ENCODE measurements at places on chromosomes 12 and 14.

DNA sequence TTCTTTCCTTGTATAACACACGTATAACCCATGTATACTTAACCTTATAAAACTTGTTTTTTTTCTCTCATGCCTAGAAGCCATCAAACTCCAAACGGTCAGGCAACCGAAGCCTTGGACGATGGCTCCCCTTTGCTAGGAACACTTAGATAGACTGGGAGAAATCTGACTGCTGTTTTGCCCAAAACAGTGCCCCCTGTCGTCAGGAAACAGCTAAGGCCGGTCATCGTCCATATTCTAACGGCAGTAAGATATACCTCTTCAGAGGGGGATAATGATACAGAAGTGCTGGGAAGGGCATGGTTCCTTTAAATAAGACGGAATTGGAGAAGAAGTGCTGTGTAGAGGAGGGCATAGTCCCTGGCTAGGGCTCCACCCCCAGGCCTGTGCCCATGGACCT is 130.5 kb downstream of the SLC41A2 start:
- no peak for DNase-seq

DNA sequence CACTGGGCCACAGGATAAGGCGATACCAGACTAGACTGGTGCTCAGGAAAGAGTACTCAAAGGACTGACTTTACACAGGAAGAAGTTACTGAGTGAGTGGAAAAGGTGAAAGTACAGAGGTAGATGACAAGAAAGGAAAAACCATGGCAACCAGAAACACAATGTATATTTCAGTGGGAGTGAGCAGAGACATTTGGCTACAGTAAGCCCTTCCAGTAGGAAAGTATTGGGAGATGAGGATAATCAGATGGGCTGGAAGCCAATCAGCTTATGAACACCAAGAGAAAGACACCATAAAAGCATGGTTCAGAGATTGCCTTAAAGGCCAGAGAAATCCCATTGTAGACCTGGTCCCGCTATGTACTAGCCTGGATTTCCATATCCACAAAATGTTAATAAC is 51.6 kb downstream of the TMTC1 start:
- no peak for DNase-seq

DNA sequence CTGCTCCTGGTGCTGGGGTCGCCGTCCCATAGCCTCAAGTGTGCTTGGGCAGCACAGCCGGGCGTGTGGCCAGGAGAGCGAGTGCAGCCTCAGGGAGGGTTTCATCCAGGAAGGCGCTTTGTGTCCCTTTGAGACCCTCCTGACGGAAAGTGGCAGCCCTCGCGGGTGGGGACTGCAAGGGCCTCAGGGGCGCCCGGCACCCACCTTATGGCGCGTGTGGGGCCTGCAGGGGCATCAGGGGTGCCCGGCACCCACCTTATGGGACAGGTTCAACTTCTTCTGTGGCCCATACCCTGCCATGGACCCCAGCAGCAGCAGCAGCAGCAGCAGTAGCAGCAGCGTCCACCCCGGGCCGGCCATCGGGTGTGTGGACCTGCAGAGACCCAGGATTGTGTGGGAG is 4.5 kb downstream of the LRCOL1 start:
- DNase-seq: no peak

GRCh38 chr12:26195641-26196420 is 458 bp downstream of the SSPN start:
- DNase-seq: peak; percentile 66

DNA sequence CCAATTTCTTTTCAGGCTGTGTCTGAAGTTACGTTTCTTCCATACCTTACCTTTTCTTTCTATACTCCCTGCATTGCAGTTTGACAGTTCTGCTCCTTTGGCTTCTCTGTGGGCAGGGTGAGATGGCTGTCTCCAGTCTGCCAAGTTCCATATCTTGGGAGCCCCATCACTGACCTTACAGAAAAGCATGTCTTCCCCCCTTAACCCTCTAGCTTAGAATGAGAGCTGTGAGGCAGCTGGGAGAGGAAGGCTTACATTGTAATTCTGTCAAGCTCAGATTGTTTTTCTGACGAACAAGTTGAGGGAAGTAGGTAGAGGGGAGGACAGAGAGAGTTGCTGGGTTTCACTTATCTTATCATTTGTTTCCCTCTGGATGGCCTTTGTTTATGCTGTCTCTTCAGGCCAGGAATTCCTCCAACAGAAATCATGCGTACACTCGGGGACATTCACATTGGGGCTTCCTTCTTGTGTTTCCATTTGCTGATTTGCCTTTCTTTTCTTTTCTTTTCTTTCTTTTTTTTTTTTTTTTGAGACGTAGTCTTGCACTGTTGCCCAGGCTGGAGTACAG is 9.3 kb downstream of the DAAM1 start:
- DNase-seq: no peak

DNA sequence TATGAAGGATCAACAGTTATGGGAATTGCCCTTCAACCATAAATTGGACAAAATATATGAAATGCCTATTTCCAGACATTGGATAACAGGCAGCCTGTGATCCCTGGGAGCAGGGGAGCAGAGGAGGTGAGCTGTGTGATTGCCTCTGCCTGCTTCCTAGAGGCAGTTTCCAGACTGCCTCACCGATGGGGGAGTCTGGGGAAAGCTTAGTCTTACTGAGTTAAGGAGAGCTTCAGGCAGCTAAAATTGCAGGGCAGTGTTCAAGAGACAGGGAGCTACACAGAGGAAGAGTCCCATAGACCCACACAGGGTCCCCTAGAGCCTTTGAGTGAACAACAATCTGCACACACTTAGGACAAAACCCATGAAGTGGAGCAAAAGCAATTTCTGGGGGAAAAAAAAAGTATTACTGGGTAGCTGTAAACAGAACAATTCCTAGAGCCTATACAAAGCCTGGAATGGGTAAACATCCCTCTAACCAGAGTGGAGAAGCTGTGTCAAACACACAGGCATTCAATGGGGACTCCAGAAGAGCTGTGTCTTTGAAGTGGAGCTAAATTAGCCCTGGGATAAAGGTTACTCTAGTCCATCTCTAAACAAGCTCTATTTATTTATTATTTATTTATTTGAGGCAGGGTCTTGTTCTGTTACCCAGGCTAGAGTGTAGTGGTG is 48.3 kb upstream of the ACTN1 start:
- DNase-seq: no peak

DNA sequence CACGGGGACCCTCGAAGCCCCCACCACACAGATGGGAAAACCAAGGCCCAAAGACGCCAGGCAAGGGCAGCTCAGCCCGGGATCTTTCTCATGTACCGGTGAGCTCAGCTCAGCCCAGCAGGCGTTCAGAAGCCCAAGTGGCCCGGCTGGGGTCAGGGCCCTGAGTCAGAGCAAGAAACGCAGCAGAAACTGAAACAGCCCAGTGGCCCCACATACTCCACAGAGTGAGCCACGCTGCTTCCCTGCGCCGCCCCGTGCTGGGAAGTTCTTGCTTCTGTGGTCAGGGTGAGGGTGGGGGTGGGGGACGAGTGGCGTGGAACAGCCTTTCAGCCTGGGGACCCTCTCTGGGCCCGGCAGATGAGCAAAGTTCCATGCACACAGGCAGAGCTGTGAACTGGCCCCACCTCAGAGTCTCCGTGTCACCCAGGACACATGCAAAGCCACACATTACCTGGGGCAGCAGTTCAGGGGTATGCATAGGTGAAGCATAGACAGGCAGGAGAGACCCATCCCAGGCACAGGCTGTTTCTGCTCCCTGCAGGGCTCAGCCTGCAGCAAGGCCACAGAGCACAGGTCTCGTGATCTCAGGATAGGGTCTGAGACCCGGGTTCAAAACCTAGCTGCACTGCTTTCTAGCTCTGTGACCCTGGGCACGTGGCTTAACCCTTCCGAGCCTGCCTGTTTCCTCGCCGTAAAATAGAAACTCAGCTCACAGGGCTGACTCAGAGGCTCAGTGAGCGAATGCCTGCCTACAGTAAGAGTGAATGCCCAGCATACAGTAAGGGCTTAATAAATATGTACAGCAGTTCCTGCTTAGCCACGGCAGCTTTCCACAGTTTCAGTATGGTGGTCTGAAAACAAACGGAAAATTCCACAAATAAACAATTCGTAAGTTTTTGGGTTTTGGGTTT is 21.6 kb downstream of the NCOR2 start:
- DNase-seq: no peak

- DNase-seq: no peak
Observed at GRCh38 chr12:65689508-65689907, 134.8 kb upstream of the HMGA2 start.

DNA sequence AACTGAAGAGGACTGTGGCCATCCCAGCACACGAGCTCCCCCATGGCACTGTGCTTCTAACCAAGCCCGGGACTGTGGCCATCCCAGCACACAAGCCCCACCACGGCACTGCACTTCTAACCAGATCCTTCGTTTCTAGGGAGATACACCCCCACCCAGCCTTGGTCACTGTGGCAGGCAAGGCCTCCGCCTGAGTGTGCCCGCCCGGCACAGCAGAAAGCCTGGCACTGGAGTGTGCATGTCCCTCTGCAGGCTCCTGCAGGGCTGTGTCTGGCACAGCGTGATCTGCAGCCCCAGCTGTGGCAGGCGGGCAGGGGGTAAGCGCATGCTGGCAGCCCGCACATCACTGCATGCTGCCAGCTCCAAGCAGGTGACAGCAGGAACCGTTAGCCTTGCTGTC is 49.8 kb downstream of the CCDC85C start:
- DNase-seq: no peak

- no peak for DNase-seq
Observed at GRCh38 chr14:89317051-89317691, 99.9 kb downstream of the FOXN3 start.

- no peak for DNase-seq
Observed at GRCh38 chr12:44817687-44818086, 58.4 kb downstream of the NELL2 start.

DNA sequence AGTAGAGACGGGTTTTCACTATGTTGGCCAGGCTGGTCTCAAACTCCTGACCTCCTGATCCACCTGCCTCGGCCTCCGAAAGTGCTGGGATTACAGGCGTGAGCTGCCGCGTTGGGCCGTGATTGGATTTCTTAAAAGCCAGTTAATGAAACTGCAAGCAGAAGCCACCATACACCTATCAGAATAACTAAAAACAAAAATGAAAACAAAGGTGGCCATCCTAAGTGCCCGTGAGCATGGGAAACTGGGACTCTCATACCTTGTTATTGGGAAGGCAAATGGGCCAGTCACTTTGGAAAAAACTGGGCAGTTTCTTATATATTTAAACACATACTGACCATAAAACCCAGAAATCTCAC is 7.7 kb upstream of the TCTN1 start:
- DNase-seq: no peak

DNA sequence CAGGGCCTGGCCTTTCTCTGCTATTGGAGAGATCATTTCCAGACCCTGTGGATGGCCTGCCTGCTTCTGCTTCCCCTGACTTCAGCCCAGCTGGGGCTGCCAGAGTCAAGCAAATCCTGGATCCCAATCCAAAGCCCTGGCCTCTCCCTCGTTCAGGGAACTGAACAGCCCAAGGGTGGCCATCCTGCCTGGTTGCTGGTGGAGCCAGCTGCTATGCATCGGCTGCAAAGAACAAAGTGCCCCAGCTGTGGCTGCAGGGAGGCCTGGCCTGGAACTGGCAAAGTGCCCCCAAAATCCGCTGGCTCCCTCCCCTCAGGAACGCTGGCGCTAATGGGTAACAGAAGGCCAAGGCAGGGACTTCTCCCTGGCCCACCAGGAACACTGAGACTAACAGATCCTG is 56.4 kb downstream of the LRRC74A start:
- DNase-seq: no peak

DNA sequence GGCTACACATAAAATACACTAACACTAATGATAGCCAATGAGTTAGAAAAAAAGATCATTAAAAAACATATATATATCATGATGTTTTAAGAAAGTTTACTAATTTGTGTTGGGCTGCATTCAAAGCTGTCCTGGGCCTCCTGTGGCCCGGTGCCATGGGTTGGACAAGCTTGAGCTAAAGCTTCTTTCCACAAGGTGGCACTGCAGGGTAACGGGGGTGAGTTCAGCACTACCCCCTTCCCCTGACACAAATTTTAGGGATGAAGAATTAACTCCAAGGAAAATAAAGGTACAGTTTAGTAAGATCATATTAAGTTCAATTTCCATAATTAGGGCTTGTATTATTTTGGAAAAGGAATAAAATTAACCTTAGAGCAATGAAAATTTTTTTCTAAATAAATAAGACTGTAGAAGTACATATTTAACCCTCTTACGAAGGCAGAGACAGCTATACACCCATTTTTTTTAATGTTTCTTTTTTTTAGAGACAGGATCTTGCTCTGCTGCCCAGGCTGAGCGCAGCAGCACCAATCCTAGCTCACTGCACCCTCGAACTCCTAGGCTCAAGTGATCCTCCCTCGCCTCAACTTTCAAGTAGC is 38.9 kb downstream of the PPP1R13B start:
- DNase-seq: peak; percentile 23

GRCh38 chr12:14216405-14217294 is 148.8 kb upstream of the ATF7IP start:
- no peak for DNase-seq

- DNase-seq: no peak
Observed at GRCh38 chr14:66104486-66104885, 381.7 kb upstream of the CCDC196 start.

- DNase-seq: no peak
Observed at GRCh38 chr12:12741660-12742059, 24.5 kb downstream of the CDKN1B start.

DNA sequence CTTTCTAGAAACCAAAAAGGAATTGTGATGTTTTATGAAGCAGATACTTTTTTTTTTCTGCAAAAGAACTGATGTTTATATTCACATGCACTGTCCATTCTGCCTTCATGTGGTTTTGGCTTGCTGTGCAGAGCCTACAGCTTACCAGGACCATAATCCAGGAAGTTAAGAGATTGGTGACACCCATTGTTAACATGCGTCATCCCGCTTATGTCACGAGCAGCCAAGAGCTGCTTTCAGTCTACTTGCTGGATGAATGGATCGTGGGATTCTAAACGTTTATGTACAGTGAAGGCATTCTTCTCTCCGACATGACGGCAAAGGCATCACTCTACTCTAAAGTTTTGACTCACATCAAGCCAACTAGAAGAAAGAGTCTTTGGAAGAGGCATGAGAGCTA is 76.6 kb downstream of the PAX9 start:
- no peak for DNase-seq

DNA sequence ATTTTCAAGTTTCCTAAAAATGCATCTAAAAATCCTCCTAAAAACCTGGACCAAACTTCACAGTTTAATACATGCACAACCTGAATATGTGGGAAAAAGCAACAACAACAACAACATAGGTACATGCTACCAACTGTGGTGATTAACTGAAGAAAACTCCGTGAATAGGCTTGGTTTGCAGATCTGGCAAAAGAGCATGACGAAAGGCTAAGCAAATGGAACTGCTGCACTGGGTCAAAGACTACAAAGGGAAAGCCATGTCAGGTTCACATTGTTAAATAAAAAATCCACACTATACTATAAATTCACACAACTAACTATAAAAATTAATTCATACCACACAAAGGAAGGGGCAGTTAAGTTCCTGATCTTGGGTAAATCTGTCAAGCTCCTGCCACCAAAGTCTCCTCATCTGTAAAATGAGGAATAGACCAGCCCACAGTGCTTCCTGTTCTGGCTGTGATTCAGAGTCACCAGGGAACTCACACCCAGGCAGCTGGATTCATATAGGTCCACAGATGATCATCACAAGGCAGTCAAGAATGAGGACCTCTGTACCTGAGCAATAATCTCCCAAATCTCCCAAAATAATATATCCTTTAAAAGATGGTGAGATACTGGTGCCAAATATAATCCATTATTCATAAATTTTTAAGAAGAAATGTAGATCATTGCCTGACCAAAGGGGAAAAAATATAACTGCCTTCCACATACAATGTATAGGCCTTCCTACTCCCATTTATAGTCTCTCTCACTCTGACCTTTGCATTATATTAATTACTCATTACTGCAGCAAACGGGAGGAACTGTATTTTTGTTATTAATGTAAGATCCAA is 7.0 kb downstream of the CORO1C start:
- no peak for DNase-seq

- DNase-seq: no peak
Observed at GRCh38 chr14:96486705-96487104, 15.5 kb upstream of the PAPOLA start.
